Upper lobe of right lung (tissue), 1 donor: ENCODE measurements at places on chromosomes 11 and 22. TPM values are rescaled to one million over a fixed set of nuclear protein-coding genes. Genes with fewer than 3 reads are reported as not detected.

Gene OVCH2
- 6.4 TPM for total RNA-seq

Gene CLMP
- total RNA-seq: 17.6 TPM

GRCh38 chr11:1109918-1110705 lies 35.4 kb downstream of the MUC2 start:
- no peaks in the 10 kb centered on the region for H3K36me3 ChIP-seq
- no peaks in the 10 kb centered on the region for H3K4me1 ChIP-seq
- peaks cover 22% of the 10 kb centered on the region for H3K27me3 ChIP-seq
- no peak overlapping the region for H3K4me3 ChIP-seq

GRCh38 chr22:20786536-20786979 lies 12.6 kb downstream of the SERPIND1 start:
- H3K36me3 ChIP-seq: peaks cover 52% of the 10 kb centered on the region
- H3K4me1 ChIP-seq: peaks cover 12% of the 10 kb centered on the region
- no peak for DNase-seq
- H3K27ac ChIP-seq: no peak overlapping the region
- H3K27me3 ChIP-seq: no peaks in the 10 kb centered on the region

GRCh38 chr11:64834031-64834722 lies 10.3 kb downstream of the CDC42BPG start:
- no peak overlapping the region for H3K4me3 ChIP-seq
- no peak overlapping the region for H3K27ac ChIP-seq
- H3K4me1 ChIP-seq: no peaks in the 10 kb centered on the region
- no peaks in the 10 kb centered on the region for H3K27me3 ChIP-seq

Gene C11orf91
- 1.5 TPM for total RNA-seq

Gene SCN3B
- 3.2 TPM for total RNA-seq

DNA sequence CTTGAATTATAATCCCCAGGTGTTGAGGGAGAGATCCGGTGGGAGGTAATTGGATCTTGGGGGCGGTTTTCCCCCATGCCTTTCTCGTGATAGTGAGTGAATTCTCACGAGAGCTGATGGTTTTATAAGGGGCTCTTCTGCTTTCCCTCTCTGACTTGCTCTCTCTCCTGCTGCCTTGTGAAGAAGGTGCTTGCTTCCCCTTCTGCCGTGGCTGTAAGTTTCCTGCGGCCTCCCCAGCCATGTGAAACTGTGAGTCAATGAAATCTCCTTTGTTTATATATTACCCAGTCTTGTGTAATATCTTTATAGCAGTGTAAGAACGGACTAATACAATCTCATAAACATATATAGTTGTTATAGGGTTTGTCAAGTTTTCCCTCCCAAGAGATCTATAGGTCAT lies 32.8 kb downstream of the KCNE3 start:
- no peak overlapping the region for H3K27ac ChIP-seq
- H3K4me3 ChIP-seq: no peak overlapping the region
- no peaks in the 10 kb centered on the region for H3K4me1 ChIP-seq
- DNase-seq: no peak

DNA sequence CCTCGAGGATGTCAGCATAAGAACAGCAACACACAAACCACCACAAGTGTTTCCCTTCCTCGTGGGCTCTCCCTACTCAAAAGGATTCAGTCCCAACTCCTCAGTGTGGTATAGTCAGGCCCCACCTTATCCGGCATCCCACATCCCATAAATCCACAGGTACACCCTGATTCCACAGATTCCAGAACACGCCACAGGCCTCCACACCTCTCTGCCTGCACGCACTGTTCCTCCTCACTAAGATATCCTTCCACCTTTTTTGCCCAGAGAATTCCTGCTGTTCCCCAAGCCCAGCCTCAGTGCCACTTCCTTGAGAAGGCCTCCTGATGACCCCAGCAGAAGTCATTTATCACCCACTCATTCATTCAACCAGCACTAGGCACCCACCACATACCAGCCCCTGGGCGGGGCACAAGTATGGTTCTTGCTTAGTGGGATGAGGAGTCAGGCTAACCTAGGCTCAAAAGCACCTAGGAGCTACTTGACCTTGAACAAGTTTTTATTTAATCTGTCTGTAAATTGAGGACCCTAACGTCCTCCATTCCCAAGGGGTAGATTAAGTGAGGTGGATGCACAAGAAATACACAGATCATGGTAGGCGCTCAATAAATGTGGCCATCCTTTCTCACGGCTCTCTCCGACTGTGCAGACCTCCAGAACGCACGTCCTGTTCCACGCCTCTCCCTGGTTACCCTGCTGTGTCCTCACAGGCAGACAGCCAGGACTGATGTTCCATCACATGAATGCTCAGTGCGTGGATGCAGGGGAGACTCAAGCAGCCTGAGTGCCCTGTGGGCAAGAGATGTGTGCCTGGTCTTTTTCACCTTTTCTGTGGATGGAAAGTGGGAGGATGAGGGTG lies 2.1 kb upstream of the KCNJ4 start:
- H3K27me3 ChIP-seq: peaks cover 67% of the 10 kb centered on the region
- H3K27ac ChIP-seq: no peak overlapping the region
- no peaks in the 10 kb centered on the region for H3K36me3 ChIP-seq
- H3K4me3 ChIP-seq: no peak overlapping the region

Gene ASRGL1
- 54.8 TPM for total RNA-seq

Gene SMIM35
- not detected for total RNA-seq

DNA sequence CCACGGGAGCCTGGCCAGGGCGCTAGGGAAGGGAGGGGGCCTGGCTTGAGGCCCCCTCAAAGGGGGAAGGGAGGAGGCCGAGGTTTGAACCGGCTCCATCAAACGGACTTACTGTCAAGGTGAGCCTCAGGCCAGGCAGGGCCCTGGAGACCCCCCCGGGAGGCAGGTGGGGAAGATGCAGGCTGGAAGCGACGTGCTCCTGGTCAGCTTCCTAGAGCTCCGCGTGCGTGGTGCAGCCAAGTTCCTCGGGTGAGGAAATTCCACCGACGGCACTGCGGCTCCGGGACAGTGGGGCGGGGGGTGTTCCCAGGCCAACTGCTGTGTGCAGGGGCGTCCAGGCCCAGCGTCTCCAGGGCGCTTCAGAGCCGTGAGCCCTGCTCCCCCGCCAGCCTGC lies 7.2 kb upstream of the TRABD start:
- H3K4me3 ChIP-seq: no peak overlapping the region
- no peaks in the 10 kb centered on the region for H3K36me3 ChIP-seq
- H3K27ac ChIP-seq: no peak overlapping the region
- no peak for DNase-seq

DNA sequence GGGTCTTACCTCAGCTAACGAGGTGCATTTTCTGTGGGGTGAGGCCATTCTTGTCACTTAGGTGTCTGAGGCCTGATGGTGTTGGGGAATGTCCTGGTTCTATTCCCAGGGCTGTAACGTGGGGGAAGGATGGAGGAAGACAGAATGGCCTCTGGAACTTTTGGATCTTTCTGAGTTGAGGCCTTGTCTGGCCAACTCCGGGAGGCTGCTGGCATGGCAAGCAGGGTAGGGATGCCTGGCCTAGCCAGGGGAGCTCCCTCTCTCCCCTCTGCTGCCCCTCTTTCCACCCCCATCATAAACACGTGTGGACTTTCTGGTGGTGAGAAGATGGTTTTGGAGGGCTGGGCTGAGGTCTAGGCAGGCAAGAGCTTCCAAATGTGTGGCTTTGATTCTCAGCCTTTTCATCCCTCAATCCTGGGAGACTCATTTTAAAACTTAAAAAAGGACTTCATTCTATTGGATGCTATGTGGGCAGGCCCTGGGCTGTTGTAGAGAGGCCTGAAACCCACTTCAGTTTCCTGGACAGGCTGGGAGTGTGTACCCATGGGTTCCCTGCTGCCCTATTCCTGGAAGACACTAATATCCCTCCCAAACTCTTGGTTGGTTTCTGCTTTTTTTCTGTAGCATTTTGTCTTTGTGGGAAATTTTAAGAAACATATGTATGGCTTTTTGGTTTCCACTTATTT lies 30.9 kb downstream of the ZBTB16 start:
- no peak overlapping the region for H3K27ac ChIP-seq
- H3K4me3 ChIP-seq: no peak overlapping the region
- H3K27me3 ChIP-seq: no peaks in the 10 kb centered on the region

Gene TRPM5
- total RNA-seq: not detected

- no peaks in the 10 kb centered on the region for H3K4me1 ChIP-seq
- no peak for DNase-seq
- no peak within 1 kb of the TSS for H3K4me3 ChIP-seq
- peaks cover 84% of the 10 kb centered on the region for H3K27me3 ChIP-seq
- no peak within 1 kb of the TSS for H3K27ac ChIP-seq
Observed at GRCh38 chr11:113475160-113475761, at the start of gene DRD2. Gene DRD2 (minus strand): TSS chr11:113475398. CDS start chr11:113424651, 50,747 bp downstream.

- no peaks in the 10 kb centered on the region for H3K27me3 ChIP-seq
- peaks cover 39% of the 10 kb centered on the region for H3K4me1 ChIP-seq
- H3K4me3 ChIP-seq: peak overlapping the region; percentile 100
- no peak for DNase-seq
Observed at GRCh38 chr22:31750365-31751284, 693 bp upstream of the PRR14L start.

GRCh38 chr11:112613051-112613972 lies 347.9 kb upstream of the NCAM1 start:
- H3K27me3 ChIP-seq: no peaks in the 10 kb centered on the region
- H3K27ac ChIP-seq: no peak overlapping the region
- H3K4me3 ChIP-seq: no peak overlapping the region
- no peaks in the 10 kb centered on the region for H3K4me1 ChIP-seq
- DNase-seq: no peak

DNA sequence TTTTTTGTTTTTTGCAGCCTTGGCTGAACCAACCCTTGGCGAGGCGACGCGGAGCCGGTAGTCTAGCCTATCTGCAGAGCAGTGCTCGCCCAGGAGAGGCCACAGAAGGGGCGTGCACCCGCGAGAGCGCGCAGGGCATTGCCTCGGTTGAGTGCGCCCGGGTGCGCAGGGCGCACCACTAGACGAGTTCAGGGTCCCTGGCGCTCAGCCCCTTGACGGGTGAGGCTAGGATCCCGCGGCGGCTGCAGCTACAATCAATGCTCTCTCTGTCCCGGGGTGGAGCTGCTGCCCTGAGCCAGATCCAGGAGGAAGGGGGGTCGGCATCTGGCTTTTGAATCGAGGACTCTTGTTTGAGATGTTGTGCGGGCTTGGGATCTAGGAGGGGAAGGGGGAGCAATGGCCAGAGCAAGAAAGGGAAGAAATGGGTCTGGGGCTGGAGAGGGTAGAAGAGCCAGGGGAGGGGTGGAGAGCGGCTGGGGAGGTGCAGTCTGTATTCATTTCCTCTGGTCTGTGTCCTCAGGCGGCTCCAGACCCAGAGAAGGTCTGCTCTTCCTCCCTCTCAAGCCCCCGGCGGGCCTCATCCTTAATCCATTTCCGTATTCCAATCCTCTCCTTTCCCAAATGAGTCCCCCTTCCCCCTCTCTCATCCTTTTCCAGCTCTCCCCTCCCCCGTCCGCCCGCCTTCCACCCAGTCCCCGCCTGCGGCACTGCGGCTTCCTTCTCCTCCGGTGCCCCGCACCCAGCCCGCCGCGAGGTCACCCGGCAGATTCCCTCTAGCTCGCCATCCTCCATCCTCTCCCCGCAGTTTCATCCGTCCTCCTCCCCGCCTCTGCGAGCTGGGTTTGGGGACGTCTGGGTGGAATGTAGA lies 797 bp downstream of the THY1 start:
- no peak overlapping the region for H3K27ac ChIP-seq
- H3K4me1 ChIP-seq: peaks cover 13% of the 10 kb centered on the region
- peak overlapping the region; percentile 39 for H3K4me3 ChIP-seq

Gene LMO1
- not detected for total RNA-seq

GRCh38 chr22:42412744-42413333 lies 19.4 kb downstream of the NFAM1 start:
- no peak overlapping the region for H3K27ac ChIP-seq
- H3K27me3 ChIP-seq: no peaks in the 10 kb centered on the region
- no peaks in the 10 kb centered on the region for H3K4me1 ChIP-seq
- no peaks in the 10 kb centered on the region for H3K36me3 ChIP-seq
- no peak overlapping the region for H3K4me3 ChIP-seq

Gene OR4D5
- not detected for total RNA-seq

DNA sequence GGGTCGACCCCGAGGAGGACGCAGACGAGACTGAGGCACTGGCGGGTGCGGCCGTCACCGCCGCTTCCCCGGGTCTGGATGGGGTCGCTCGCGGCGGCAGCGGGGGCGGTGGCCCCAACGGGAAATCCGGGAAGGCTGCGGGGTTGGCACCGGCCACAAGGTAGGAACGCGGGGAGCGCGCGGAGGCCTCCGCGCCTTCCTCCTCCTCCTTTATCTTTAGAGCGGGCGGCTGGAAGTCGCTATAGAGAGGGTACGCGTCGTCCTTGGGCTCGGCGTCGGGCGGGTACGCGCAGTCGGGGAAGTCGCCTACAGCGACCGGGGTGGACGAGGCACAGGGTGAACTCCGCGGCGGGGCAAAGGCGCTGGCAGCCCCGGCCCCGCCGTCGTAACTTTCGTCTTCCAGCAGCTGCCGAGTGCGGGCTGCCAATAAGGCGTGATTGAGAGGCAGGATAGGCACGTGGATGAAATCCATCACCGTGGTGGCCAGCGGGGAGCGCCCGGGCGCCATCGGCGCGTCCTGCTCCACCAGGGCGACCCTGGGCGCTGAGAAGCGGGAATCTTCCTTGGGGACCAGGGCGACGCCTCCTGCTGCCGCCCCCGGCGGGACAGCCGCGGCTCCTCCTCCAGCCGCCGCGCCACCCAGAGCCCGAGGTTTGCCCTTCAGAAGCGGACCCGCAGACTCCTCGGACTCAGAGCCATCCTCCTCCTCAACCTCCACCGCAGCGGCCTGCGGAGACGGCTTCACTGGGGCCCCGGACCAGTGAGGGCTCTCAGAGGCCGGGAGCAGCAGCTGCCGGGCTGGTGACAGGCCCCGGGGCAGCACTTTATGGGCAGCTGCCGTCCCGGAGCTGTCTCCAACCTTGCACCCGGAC lies 1.7 kb downstream of the PGR start:
- H3K4me3 ChIP-seq: peak overlapping the region; percentile 54
- H3K27ac ChIP-seq: peak overlapping the region; percentile 70
- DNase-seq: peak; percentile 65
- H3K4me1 ChIP-seq: no peaks in the 10 kb centered on the region

DNA sequence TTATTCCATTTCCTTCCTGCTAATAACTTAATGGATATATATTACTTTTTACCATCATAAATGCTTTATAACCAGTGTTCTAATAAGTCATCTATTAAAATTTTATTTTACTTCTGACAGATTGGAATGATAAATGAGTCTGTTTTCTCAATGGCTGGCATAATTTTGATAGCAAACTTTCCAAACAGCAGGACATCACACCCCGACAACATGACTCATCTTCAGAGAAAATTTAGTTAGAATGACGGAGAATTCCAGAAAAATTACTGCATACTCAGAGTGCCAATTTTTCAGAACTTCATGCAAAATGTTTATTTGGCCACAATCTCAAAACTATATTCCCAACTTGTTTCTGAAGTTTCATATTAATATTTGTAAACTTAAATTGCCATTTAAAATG lies 174.4 kb downstream of the SWAP70 start:
- H3K4me3 ChIP-seq: no peak overlapping the region
- H3K4me1 ChIP-seq: no peaks in the 10 kb centered on the region
- no peak for DNase-seq
- peaks cover 4% of the 10 kb centered on the region for H3K36me3 ChIP-seq

- H3K4me3 ChIP-seq: no peak overlapping the region
- H3K36me3 ChIP-seq: no peaks in the 10 kb centered on the region
- no peaks in the 10 kb centered on the region for H3K27me3 ChIP-seq
- no peaks in the 10 kb centered on the region for H3K4me1 ChIP-seq
- H3K27ac ChIP-seq: no peak overlapping the region
Observed at GRCh38 chr11:76166314-76166713, 40.0 kb downstream of the WNT11 start.

GRCh38 chr11:40294741-40295140 lies 1164.7 kb downstream of the LRRC4C start:
- no peak overlapping the region for H3K4me3 ChIP-seq
- H3K4me1 ChIP-seq: no peaks in the 10 kb centered on the region
- no peak overlapping the region for H3K27ac ChIP-seq
- no peak for DNase-seq
- H3K27me3 ChIP-seq: no peaks in the 10 kb centered on the region

Gene JOSD1
- 52.1 TPM for total RNA-seq

- no peaks in the 10 kb centered on the region for H3K36me3 ChIP-seq
- no peaks in the 10 kb centered on the region for H3K4me1 ChIP-seq
- no peak for DNase-seq
- H3K27me3 ChIP-seq: peaks cover 1% of the 10 kb centered on the region
Observed at GRCh38 chr22:27409299-27409698, 392.3 kb downstream of the MN1 start.
